HTR-8/SVneo (cell line): ENCODE measurements at places on chromosomes 12 and 14.

GRCh38 chr12:72444125-72444524, 172.0 kb downstream of the TRHDE start:
- DNase-seq: no peak

GRCh38 chr14:77272261-77272660, 1.3 kb upstream of the NGB start:
- no peak for DNase-seq

DNA sequence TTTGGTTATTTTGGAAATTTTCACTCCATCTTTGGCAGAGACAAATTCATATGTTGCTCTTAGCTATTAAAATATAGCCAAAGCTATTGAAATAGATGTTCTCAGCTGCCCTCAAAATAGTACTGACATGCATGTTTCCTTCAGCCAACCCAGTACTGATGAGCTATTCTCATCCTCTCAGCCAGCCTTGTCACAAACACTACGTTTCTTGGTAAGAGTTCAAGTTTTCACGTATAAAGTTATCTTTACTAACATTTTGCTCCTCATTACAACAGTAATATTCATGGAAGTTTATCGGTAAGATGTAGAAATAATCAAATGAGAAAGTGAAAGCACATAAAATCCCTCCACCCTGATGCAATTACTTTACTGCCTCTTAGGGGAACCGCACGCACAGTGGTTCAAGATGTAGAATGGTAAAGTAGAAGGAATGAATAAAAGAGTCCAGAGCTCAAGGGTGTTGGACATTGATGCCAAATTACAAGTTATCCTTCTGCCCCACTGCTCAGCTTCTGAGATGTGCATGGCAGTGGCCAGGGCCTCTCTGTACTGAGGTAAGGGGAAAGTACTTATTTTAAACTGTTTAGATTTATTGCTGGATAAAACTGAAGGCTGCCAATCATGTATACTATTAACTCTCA, 20.7 kb downstream of the GCH1 start:
- DNase-seq: no peak

DNA sequence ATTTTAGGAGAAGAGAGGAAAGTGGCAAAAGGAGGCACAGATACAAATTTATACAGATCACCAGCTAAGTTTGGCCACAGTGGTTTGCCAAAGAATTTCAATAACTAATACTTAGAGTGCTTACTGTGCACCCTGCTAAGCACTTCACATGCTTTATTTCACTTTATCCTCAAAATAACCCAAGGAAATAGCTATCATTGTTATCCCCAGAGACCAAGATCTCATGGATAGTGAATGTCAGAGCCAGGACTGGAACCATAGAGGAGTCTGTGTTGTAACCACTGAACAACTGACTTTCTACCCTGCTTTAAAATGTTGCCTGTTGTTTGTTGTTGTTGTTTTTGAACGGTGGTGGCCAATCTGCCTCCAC, 1.3 kb upstream of the TCP11L2 start:
- no peak for DNase-seq

GRCh38 chr14:54680651-54681050, 113.7 kb downstream of the SAMD4A start:
- no peak for DNase-seq

- no peak for DNase-seq
Observed at GRCh38 chr14:90593254-90594040, 196.6 kb downstream of the CALM1 start.

DNA sequence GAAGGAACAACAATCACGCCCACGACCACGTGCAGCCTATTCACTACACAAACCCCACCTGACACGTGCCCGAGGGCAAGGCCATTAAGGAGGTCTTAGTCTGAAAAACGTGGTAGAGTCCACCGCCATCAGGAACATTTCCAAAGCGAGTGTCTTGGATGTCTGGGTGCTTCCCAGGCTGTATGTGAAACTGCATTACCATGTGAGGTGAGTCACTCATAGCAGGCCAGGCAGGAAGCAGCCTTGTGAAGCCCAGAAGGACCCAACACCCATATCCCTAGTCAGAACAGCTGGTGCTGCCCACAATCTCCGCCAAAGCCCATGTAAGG, 3.3 kb upstream of the KRT79 start:
- DNase-seq: peak; percentile 72

- no peak for DNase-seq
Observed at GRCh38 chr14:35134329-35135123, 12.2 kb downstream of the PRORP start.

DNA sequence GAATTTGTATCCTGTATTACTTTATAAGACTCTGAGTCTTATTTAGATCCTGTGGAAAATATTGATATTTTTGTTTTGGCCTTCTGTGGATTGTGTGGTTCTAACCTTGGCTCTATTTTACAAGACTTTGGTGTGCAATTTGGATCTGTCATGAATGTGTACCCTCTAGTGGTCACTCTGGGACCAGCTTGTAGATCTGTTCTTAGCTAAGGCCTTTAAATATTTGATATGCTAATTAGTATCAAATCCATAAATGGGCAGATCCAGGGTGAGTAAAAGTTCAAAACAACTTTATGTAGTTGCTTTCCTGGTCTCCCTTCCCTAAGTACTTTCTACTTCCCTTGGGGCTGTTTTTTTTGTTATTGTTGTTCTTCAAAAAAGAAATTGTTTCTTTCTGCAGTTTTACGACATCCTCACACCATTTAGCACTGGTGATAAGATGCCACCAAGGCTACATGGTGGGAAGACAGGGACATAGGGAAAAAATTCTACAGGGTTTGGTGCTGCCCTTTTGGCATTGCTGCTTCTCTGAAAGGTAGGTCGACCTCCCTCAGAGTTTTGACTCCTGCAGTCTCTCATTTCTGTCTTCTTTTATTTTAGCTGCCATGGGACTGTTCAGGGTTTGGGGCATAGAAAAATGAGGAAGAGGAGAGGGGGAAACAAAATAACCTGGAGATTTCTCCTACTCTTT, 238.5 kb downstream of the GPHN start:
- peak; percentile 67 for DNase-seq

DNA sequence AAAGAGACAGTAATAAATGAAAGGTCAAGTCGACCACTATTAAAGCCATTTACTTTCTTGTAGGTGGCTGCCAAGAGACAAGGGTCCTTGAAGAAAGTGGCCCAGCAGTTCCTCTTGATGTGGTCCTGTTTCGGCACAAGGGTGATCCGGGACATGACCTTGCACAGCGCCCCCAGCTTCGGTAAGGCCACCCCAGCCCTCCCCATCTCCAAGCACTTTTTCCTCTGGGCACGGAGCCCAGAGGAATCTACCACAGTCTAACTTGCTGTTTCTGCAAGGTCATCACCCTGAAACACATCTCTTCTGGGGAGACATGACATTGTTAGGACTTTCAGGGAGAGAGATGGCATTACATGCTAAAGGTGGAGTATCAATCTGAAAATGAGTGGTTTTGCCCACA, 53.8 kb upstream of the RIC8B start:
- no peak for DNase-seq

DNA sequence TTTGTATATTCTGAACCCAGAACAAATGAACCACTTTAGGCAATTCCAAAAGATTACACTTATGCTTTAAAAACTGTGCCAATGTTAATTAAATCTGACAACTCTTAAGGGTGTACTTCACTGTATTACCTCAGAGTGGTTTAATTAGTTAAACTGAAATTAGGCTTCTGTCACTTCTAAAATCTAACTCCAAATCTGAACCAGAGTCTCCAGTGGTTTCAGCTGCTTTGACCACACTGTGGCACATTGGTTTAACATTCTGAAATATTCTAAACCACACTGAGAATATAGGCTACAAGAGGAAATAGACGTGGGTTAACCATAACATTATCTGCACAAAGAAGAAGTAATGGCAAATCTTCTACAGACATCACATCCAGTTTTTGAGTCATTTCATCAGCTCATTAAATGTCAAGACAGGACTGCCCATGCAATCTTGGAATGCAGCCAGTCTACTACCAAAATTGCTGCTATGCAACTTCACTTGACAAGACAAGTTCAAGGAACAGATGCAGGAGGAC, 94.8 kb downstream of the LRP6 start:
- no peak for DNase-seq

- DNase-seq: peak; percentile 57
Observed at GRCh38 chr12:46963977-46964971, 115.1 kb upstream of the PCED1B start.

- no peak for DNase-seq
Observed at GRCh38 chr12:76866726-76867125, 12.1 kb downstream of the CSRP2 start.

DNA sequence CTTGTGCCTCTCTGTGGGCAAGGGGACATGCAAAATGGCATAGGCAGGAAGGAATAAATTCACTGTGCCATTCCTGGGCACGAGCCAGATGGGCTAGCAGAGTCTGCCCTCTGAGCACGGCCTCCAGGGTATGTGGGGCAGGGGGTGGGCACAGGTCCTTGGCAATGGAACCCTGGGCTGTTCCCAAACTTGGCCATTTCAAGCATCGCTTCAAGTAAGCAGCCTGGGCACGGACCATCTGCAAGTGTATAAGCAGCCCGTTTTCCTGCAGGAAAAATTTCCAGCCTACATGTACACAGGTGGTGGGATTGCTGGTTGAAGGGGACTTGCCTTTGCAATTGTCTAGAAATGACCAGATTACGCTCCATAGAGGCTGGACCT, 40.3 kb downstream of the CCDC85C start:
- DNase-seq: no peak

DNA sequence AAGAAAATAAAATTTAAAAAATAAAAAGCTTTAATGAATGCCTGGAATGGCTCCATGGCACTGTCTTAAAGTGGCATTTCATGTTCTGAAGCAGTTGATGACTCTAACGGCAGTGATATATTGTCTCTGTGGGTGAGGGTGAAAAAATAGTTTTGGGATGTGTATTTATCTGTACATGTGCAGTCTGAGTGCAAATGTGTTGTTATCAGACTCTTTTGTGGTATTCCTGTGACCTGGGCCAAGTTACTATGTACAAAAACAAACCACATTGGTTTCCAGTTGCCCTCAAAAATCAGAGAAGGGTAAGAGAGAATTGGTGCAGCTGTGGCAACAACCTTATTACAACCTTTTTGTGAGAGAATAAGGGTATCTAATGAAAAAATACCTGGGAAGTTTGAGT, 81.7 kb upstream of the CCDC91 start:
- DNase-seq: no peak

DNA sequence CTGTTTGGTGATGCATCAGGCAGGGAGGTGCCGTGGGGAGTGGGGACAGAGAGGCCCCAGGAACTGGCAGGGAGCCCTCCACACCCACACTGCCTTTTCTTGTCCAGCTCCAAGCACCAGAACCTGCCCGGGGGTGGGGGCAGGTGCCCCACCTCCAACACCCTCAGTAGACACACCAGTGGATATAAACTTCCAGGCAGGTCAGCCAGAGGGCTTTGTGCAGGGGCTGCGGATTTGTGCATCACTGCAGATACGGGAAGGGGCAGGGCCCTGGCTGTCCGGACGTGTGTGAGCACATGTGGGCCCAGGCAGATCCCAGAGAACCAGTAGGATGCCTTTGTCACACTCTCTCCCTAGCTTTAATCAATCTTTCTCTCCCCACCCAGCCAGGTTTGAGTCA, 1.3 kb upstream of the TGM1 start:
- no peak for DNase-seq

- peak; percentile 69 for DNase-seq
Observed at GRCh38 chr14:58216544-58216943, 16.6 kb downstream of the ACTR10 start.

DNA sequence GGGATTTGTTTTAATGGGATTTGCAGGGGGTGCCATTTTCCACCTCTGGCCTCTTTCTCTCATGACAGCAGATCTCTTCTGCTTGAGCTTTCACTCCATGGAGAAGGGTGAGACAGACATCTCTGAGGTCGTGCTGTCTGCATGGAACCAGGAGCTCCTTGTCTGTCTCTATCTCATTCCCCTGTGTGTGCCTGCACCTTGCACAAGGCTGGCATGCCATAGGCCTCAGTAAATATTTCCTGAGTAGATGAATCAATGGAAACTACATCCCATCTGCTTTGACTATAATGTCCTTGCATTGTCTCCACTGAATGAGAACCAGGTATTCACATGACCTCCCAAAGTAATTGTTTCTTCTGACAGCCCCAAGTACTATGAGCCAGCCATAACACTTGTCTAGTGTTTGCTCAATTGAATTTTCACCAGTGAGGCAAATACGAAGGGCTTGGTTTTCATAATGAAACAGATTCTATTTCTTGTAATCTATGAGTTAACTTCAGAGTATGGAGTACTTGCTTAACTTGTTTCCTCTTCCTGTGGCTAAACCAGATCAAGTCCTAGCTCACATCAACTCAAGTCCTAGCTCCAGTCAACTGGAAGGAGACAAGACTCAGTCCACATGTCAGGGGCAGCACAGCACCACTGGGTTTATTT, 32.3 kb downstream of the KCNK13 start:
- DNase-seq: no peak

DNA sequence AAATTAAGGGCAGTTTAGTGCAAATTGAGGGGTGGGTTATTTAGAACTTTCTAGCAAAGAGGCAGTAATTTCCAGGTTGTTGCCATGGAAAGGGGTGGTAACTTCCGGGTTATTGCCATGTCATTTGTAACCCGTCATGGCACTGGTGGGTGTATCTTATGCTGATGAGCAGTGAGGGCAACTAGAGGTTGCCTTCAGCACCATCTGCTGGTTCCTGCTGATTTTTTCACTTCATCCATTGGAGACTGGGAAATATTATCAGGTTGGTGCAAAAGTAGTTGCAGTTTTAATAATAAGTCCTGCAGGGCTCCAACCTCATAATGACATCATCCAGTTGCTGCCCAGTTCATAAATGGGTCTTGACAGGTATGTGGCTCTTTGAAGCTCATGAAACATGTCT, 24.4 kb upstream of the SERPINA4 start:
- DNase-seq: no peak

- no peak for DNase-seq
Observed at GRCh38 chr14:99758872-99759545, 34.2 kb upstream of the EML1 start.

DNA sequence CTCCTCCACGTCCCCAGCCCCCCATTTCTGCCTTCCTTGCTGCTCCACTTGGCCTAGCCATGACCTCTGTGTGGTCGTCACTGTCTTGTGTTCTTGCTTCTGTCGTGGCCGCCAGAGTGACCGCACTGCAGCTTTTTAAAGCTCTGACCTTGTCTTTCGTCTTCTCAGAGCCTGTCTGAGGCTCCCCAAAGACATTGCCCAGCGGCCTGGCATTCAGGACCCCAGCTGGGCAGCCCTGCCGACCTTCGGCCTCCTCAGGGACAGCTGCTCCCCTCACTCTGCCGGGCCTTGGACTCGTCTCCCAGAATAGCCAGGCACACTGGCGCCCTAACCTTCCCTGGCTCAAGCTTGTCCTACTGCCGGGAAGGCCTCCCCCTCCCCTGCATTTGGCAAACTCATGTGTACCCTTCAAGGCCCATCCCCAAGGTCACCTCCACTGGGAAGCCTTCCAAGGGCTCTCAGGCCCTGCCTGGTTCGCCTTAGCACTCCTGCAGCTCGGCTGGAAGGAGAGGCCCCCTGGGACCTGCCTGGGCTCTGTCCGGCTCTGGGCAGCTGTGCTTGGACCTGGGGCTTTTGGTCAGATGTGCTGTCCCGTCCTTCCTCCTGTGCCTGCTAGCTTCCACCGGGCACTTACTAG, 15.7 kb upstream of the DLK1 start:
- DNase-seq: no peak

GRCh38 chr14:89284333-89285058, 132.5 kb downstream of the FOXN3 start:
- DNase-seq: no peak

GRCh38 chr12:1103632-1104031, 112.6 kb downstream of the ERC1 start:
- DNase-seq: no peak

GRCh38 chr12:38501991-38502390, 185.4 kb downstream of the ALG10B start:
- DNase-seq: no peak
